Lung (tissue), 17 donors: ENCODE measurements at places on chromosomes 3 and 15.

- no peak for DNase-seq
Measured at GRCh38 chr15:67859331-67859946, 19.6 kb upstream of the RNU6-1 start.

GRCh38 chr15:36544518-36545466, 34.6 kb upstream of the CDIN1 start:
- no peak for DNase-seq

DNA sequence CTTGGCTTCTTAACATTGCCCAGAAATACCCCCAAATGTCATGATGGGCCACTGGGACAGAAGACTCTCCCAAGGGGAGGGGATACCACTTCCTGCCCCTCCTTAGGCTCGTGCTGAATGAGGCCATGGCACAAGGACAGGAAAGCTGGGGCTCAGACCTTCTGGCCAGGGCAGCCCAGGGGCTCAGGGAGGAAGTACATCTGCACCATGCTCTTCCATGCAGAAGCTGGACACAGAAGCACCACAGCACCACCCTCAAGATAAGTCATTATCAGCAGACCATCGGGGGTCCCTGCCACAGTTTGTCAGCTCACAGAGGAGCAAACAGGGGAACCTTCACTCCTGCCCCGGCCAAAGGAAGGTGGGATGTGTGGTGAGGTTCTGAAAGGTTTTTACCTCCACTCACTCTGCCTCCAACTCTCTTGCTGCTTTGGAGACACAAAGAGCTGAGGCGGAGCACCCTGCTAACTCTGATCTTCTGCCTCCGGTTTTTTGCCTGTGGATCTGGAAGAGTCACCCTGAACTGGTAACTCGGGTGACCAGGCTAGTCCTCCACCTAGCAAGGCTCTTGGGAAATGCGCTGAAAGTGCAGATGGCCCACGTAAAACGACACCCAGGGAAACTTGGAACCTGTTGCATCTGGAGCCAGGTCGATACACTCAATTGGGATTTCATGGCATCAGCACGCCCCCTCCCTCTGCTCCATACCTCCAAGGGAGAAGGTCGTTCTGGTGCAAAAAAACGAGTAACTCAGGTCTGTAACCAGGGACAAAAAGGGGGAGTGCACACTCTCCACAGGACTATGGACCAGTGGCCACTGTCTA, 8.3 kb downstream of the BMF start:
- no peak for DNase-seq

- DNase-seq, result no peak
Measured at GRCh38 chr15:85589851-85590250, 204.9 kb downstream of the KLHL25 start.

DNA sequence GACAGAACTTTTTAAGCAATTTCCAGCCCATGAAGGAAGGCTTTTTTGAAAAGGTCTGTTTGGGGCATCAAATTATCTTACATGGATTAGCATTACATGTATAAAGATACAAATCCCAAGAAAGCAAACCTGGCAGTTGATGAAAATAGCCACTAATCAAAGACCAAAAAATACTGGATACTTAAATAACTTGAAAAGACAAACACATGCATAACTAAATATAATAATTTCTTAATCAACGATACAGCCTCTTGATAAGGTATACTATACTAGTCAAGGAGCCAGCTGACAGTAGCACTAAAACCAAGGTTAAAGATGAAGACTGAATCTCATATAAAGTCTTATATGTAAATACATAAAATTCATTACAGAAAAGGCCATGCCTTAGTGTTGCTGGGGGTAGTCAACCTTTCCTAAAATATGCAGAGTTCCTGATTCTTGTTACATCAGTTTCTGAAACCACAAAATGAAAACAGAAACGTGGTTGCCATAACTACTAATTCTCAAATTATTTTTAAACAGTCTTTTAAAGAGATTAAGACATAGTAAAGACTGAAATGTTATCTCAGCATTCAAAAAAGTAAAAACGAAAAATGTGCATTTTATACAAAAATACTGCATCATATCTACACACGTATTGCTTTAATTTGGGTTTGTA, 2.0 kb downstream of the ANKRD28 start:
- peak; percentile 72 for DNase-seq

DNA sequence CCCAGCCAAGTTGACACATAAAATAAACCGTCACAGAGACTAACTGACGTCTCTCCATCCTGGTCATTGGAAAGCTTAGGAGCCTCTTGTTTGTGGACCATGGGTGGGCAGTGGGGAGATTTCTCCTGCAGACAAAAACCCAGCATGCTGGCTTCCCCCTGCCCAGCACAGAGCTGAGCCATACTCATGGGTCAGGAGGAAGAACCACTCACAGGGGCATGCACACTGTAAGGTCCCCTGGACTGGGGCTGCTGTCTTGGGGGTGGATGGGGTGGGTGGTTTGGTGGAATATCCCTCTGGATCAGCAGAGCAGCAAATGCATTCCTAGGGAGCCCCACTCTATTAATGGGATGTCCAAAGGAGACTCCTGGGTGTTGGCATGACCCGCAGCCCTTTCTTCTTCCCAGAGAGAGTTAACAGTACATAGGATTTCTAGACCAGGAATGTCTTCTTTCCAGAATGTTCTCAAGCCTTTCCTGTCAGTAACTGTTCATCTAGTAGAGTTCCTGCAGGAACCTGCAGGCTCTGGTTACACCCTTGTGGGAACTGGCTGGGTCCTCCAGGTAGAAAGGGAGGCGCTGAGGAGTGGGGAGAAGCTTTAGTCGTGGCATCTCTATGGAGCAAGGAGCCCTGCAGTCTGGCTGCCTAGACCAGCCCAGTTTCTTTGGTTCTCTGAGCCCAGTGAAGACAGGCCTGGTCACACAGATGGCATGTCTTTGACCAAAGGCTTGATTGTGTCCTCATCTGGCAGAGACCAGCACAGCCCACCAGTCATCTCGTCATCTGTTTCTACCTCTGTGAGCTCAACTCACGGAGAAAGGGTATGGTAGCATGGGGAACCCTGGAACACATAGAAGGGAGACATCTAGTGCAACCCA, 73.4 kb upstream of the PRR23C start:
- no peak for DNase-seq

GRCh38 chr15:29612701-29613100, 209.6 kb downstream of the TJP1 start:
- no peak for DNase-seq

DNA sequence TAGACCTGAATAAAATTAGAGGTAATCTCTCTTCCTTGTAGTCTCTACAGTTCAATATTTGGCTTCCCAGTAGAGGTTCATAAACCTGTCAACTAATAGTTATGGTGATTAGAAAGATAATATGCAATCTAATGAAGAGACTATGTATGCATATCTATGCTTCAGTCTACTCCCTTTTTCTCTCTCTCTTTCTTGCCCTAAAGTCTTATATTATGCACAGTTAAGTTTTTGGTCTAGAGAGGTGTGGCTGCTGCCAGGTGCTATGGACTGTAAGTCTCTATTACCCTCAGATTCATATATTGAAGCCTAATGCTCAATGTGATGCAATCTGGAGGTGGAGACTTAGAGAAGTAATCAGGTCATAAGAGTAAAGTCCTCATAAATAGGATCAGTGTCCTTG, 413.7 kb downstream of the FGF12 start:
- no peak for DNase-seq

DNA sequence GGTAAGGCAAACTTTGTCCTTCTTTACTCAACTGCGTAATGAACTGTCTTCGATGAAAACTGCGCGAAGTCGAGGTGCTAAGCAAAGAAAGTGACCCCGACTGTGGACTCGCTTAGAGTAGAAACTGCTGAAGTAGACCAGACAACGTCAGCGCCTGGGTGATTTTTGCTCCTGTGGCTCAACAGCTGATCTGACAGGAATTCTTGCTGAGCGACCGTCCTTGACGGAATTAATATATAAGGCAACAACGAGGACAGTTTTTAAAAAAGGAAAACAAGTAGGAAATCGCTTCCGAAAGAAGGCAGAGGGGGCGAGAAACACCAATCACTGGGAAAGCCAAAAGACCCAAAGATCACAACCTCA, 541 bp downstream of the RPS27L start:
- DNase-seq, result no peak

- no peak for DNase-seq
Measured at GRCh38 chr15:59764775-59765174, 75.7 kb upstream of the BNIP2 start.

- peak; percentile 35 for DNase-seq
Measured at GRCh38 chr3:46006238-46007032, 10.8 kb upstream of the FYCO1 start.

GRCh38 chr3:132256989-132257388, 60.2 kb upstream of the ACP3 start:
- DNase-seq, result peak; percentile 41

DNA sequence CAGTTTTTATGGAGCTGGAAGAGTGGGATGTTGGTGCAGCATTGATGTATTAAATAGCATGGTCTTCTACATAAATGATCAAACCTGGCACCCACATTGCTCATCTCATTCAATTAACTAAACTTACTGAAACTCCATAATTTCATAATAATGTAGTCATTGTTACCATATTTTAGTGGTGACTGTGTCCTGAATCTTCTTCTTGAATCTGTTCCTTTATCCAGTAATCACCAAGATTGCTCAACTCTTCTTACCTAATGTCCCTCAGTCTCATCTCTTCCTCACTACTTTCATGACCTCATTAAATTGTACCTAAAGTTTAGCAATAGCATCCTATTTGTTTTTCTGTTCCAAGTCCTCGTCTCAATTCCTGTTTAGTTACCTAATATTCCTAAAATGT, 69.8 kb downstream of the FGF7 start:
- no peak for DNase-seq

DNA sequence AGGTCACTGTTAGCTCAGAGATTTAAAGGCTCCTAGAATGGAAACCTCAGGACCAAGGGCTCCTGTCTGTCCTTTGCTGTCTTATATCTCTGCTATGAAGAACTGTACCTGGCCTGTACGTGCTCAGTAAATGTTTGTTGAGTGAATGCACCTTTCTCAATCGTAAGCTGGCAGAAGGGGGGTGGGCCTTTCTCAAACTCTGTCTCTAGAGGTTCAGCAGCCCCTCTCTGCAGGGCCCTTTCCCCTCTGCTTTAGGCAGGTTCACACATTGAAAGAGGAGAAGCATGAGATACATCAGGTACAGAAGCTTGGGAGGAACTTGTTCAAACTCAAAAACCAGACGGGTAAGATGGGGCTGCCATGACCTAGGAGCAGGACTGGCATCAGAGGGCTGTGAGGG, 155.6 kb downstream of the GOLGA6L4 start:
- no peak for DNase-seq

GRCh38 chr3:42545284-42545900, 36.4 kb downstream of the SEC22C start:
- no peak for DNase-seq

DNA sequence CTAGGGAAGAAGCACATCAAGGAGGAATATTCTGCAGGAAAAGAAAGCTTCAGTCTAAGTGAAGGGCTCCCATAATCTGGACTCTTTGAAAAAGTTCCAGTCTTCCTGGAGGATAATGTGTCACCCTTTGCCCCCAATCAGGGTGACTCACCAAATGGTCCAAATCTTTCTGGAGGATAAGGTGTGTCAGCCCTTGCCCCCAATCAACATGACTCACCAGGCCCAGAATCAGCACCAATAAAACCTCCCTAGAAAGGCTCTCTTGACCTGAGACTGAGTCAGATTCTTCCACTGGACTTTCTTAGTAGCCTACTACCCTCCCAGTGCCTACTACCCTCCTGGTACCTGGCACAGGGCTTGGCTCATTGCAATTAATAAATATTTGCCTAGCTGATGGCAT, 9.5 kb upstream of the ARL14 start:
- DNase-seq, result no peak

DNA sequence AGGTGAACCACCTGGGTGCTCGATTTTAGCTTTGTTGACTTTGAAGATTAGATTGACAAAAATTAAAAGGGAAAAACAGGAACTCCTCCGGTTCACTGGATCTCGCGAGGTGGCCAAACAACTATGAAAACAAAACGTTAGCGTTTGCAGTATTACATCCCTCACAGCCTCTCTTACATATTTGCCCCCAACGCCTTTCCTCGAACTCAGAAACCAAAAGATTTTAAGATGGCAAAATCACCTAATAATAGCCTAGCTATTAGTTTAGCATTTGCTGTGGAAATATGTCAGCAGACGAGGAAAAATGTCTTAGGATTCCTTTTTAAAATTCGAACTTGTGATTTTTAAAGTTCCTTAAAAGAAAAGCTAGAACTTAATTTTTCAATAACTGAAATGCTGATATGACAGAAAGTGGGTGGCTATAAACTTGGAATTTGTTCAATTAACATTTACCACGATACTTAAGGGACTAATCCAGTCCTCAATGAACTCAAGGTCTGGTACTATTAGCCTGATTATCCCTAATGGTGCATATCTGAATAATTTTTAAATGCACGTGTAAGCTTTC, 491 bp upstream of the SENP7 start:
- DNase-seq, result no peak

DNA sequence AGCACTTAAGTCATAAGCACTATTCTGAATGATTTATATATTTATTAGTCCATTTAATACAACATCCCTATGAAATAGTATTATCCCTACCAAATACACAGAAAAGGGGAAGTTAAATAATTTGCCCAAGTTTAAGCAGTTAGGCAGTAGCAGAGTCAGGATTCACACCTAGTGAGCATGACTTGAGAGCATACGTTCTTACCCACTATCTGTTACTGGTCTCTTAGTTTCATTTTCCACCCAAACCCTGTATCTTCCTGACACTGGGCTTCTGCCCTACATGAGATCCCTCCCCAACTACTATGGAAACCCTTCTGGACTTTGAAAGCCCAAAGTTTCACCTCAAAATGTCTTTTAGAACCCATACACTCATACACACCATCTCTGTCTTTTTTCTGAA, 4.4 kb upstream of the ATOSA start:
- DNase-seq, result no peak

DNA sequence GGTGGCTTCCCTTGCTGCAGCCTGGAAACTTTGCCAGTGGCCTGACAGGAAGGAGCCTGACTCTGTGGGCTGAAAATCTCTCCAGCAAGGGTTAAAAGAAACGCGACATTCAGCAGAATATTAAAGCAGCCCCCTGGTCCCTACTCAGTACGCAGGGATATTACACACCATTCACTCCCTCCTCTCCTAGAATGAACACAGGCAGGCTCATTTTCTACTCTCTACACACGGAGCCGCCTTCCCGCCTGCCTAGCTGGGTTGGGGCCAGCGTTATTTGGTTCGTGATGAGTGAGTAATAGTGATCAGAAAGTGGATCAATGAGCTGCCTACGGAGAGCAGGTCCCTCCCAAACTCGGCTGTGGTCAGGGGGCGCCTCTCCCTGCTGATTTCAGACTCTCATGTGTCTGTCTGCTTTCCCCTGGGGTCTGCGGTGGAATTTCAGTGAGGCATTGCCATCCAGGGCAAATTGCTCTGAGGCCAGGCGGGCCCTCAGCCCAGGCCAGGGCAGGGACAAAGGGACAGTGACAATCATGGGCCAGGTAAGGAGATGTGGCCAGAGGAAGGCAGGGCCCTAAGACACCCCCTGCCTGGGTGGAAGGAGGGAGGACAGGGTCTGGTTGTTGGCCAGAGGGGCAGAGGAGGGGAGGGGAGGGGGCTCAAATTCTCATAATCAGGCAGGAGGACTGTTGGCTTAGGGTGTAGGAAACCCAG, 2.8 kb downstream of the EPHB1 start:
- DNase-seq, result no peak

GRCh38 chr15:35506272-35506870, 39.6 kb downstream of the DPH6 start:
- no peak for DNase-seq

GRCh38 chr3:163773136-163773535, 1305.2 kb downstream of the SI start:
- DNase-seq, result no peak
